ENCODE measurements at places on chromosomes 1 and 21.

DNA sequence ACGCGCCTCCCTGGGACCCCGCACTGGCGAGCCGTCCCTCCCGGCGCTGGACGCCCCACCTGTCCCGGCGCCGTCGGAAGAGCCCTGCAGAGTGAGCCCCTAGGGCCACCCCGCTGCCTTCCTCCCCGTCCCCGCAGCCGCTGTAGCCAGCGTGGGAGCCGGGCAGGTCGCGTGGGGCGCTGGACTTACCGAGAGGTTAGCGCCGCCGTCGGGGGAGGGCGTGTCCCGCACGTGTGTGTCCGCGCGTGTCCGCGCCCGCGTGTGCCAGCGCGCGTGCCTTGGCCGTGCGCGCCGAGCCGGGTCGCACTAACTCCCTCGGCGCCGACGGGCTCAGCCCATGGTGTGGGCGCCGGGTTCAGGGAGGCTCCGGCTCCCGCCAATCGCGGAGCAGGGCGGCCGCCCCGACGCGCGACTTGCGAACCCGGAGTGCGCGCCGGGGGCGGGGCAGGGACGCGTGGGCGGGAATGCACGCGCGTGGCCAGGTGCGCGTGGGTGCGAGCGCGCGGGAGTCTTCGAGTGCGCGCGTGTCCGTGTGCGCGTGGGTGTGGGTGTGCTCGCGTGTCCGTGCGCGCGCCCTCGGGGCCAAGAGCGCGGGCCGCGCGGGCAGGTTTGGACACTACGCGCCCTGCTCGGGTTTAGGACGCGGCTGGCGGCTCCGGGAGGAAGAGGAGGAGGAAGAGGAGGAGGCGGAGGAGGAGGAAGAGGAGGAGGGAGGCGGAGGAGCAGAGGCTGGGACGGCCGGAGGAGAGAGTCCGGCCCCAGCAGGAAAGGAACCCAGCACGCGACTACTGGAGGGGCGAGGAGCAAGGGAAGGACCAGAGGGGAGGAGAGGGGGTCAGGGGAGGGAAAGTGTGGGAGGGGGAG lies 145.2 kb upstream of the ETS2 start:
- DNase-seq = no peak

GRCh38 chr1:78334952-78335351 lies 155.8 kb upstream of the PTGFR start:
- no peak for DNase-seq

DNA sequence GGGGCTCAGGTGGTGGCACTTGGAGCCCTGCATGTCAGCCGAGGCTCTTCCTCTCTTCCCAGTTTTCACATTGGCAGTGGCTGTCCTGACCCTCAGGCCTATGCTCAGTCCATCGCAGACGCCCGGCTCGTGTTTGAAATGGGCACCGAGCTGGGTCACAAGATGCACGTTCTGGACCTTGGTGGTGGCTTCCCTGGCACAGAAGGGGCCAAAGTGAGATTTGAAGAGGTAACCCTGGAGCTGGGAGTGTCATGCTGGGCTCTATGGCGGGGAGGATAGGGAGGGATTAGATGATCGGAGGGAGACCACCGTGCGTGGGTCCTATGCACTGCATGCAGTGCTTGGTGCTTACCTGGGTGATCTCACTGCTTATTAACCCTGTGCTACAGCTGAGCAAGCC lies 13.5 kb downstream of the AZIN2 start:
- no peak for DNase-seq

- no peak for DNase-seq
These were observed 11.6 kb upstream of the LIN28A start for GRCh38 chr1:26399034-26399433.

GRCh38 chr1:103460511-103460910 lies 65.0 kb upstream of the RNPC3 start:
- no peak for DNase-seq

DNA sequence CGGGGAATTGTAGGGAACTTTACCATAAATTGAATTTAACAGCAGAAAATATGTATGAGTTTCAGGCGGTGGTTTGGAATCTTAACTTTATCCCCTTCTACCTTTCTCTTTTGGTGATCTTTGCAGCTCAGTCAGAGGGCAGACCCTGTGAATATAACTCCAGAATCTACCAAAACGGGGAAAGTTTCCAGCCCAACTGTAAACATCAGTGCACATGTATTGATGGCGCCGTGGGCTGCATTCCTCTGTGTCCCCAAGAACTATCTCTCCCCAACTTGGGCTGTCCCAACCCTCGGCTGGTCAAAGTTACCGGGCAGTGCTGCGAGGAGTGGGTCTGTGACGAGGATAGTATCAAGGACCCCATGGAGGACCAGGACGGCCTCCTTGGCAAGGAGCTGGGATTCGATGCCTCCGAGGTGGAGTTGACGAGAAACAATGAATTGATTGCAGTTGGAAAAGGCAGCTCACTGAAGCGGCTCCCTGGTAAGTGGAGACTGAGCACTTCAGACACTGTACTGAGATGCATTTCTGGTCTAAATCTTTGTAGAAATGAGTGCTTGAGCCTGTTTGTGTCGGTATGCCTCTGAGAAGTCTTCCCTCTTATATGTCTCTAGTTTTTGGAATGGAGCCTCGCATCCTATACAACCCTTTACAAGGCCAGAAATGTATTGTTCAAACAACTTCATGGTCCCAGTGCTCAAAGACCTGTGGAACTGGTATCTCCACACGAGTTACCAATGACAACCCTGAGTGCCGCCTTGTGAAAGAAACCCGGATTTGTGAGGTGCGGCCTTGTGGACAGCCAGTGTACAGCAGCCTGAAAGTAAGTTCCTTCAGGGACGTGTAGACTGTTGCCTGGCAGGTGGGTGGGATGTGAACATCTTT lies 1.5 kb downstream of the CCN1 start:
- no peak for DNase-seq

DNA sequence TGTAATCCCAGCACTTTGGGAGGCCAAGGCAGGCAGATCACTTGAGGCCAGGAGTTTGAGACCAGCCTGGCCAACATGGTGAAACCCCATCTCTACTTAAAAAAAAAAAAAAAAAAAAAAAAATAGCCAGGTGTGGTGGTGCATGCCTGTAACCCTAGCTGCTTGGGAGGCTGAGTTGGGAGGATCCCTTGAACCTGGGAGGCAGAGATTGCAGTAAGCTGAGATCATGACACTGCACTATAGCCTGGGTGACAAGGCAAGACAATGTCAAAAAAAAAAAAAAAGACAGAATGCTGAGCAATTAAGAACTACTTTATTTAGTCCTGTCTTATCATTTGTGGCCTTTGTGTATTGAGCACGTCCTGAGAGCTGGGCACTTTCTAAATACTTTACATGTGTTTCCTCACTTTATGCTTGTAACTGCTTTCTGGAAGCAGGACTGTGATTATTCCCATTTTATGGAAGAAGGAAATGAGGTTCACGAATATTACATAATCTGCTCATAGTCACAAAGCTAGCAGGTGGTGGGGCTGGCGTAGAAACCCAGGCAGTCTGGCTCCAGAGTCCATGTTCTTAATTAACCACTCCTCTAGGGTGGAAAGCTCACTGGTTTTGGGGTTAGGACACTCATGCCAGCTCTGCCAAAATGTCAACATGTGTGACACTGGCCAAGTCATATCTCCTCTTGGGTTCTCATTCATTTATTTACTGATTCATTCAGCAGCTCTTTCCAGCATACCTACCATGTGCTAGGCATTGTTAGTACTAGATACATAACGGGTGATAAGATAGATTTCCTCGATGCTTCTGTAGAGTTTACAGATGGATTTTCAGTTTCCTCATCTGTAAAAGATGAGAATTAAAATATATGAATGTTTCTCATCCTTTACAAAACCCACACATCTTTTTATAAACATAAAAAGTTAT lies 57.7 kb downstream of the DDR2 start:
- no peak for DNase-seq

DNA sequence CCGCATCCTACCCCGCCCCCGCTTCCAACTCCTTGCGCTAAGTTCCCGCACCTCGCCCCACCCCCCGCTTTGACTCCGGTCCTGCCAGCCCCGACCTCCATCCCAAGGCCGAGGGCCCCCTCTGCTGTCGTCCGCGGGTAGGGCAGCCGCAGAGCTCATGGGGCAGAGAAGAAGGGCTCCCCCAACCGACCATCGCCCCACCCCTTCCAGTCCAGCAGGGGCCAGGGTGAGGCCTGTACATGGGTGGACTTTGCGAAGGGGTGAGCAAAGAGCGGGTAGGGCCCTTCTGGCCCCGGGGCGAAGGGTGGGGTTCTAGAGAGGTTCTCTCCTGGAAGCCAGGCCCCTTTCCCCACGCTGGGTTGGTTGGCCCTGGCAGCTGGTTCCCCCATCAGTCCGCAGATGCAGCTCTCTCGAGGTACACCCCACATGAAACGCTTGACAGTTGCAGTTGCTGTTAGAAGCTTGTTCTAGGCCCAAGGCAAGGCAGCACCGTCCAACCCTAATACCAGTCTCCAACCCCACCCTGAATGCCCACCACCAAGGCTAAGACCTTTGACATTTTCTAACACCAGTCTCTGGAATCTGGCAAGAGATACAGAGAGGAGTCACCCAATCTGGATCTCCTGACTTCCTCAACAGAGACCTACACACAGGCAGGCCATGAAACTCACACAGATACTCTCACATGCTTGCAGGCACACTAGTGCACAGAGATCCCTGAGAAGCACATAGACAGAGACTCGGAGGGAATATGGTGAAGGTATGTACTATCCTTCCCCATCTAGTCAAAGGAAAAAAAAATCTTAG lies 25.3 kb upstream of the ADGRB2 start:
- peak; percentile 89 for DNase-seq

DNA sequence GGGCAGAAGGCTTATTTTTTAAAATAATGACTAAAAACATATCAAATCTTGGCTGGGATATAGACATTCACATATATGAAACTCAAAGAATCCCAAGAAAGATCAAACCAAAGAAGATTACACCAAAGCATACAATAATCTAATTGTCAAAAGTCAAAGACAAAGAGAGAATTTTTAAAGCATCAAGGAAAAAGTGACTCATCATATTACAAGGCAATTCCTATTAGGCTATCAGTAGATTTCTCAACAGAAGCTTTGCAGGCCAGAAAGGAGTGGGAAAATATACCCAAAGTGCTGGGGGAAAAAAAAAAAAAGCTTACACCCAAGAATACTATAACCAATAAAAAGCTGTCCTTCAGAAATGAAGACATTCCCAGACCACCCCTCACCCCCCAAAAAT lies 375.6 kb downstream of the BRINP2 start:
- no peak for DNase-seq

DNA sequence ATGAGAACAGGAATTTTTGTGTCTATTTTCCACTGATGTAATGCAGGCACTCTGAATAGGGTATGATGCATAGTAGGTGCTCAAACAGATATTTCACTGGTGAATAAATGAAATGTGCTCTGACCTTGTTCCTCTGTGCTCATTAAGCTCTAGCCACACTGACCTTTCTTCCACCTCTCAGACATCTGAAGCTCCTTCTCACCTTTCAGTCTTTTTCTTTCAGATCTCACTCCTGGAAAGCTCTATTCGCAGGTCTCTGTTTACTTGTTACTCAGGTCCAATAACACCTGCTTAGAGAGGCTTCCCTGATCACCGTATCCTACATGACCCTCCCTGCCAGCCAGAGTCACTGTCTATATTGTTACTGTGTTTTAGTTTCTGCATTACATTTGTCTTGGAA lies 59.2 kb upstream of the IVNS1ABP start:
- DNase-seq = no peak

DNA sequence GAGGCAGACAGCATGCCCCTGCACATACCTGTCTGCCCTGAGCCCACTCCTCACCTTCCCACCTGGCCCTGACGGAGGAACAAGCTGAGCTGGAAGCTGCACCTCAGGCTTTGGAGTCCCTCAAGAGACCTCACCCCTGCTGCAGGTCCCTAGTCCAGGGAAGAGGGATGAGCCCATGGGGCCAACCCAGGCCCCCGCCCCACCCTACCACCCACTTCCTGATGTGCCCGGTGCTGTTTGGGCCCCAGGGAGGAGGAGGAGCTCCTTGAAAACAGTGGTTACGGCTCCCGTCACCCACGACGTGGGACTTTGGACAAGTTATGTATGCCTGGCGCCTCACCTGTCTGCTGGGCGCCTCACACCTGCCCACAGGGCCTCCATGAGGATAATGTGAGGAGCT lies 250.2 kb downstream of the NPHP4 start:
- DNase-seq = no peak

- DNase-seq = no peak
These were observed 71.6 kb downstream of the ST6GALNAC3 start for GRCh38 chr1:76146184-76146583.

- no peak for DNase-seq
These were observed 19.1 kb downstream of the OLFML3 start for GRCh38 chr1:113998361-113998760.

- DNase-seq = no peak
These were observed 328.0 kb downstream of the NPHP4 start for GRCh38 chr1:5664081-5664768.

- no peak for DNase-seq
These were observed 520 bp downstream of the ZBTB17 start for GRCh38 chr1:15975358-15975804.

- no peak for DNase-seq
These were observed 314.8 kb upstream of the CXADR start for GRCh38 chr21:17197996-17198395.

DNA sequence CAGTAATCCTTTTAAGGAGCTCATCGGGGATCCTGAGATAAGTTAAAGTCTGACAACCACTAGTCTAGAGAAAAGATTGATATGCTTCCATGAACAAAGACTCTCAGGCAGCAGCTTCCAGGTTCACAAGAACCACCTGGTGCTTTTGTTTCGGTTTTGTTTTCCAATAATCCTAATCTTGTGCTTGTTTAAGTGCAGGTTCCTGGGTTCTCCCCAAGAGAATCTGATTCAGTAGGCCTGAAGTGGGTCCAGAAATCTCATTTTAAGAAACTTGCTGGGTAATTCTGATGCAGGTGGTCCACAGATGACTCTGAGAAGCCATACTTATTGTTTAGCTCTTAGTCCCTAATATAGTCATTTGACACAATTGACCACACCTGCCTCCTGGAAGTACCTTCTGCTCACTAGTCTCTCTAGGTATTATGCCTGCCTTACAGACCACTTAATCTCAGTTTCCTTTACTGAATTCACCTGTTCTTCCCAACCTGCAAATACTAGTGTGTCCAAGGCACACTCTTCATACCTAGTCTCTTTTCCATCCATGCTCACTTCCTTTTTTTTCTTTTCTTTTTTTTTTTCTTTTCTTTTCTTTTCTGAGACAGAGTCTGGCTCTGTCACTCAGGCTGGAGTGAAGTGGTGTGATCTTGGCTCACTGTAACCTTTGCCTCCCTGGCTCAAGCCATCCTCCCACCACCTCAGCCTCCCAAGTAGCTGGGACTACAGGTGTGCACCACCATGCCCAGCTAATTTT lies 20.5 kb upstream of the FRRS1 start:
- DNase-seq = no peak

DNA sequence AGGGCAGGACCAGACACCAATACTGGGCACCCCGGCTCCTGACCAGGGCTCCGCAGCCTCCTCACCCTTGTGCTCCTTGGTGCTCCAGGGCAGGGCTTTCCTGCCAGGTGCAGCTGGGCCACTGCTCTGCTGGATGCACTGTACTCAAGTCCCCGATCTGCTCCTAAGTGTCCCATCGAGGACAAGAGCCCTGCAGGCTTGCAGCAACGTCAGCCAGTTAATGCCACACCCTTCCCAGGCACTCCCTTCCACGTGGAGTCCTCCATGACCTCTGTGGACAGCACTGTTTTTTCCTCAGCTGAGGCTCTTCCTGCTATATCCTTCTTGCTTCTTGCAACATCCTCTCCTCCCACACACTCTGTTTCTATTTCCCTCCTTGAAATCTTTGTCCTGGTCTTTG lies 94.0 kb upstream of the NGF start:
- DNase-seq = no peak

All from pancreas (tissue), 10 donors.